Stimulated activated CD8-positive, alpha-beta memory T cell treated with anti-CD3 and anti-CD28 coated beads, Interleukin-7, amount 100 ng/mL, for 1 hour (primary cell): ENCODE measurements at places on chromosomes 6 and 20.

- DNase-seq: no peak
Observed at GRCh38 chr6:109302176-109302575, 80.1 kb downstream of the CD164 start.

DNA sequence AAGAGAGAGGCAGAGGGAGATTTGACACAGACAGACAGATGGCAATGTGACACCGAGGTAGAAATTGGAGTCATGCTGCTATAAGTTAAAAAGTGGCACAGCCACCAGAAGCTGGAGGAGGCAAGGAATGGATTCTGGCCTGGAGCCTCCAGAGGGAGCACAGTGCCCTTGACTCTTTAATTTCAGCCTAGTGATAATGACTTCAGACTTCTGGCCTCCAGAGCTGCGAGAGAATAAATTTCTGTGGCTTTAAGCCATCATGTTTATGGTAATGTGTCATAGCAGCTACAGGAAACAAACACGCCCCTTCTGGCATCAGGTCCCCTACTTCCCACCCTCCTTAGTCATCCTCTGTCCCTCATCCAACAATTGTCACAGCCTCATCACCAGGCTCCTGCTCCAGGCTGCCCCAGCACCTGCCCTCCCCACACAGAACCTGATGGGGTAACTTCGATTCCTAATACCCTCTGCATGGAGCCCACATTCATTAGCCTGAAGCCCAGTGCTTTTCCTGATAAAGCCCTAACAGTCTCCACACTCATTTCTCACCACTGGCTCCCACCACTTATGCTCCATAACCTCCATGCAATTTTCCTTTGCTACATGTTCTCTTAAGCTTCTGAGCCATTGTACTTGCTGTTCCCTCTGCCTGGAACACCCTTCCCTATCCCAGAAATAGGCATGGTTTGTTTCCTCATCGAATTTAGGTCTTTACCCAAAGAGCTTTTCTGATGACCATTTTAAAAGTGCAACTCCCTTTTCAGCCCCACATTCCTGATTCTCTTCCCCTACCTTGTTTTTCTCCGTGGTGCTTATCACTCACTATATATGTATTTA, 69.7 kb upstream of the TOX2 start:
- no peak for DNase-seq

- DNase-seq: no peak
Observed at GRCh38 chr6:52139985-52140680, 46.0 kb upstream of the IL17A start.

GRCh38 chr6:161496941-161497340, 223.1 kb upstream of the AGPAT4 start:
- no peak for DNase-seq
